Endodermal cell (in vitro differentiated cells): ENCODE measurements at places on chromosomes 12 and 14. TPM values are rescaled to one million over a fixed set of nuclear protein-coding genes. Genes with fewer than 3 reads are reported as not detected.

PZP gene
- 0.20 TPM in 1 of 2 replicates, not detected in the other for total RNA-seq

GPX2 gene
- 0.87 to 3.7 TPM (median 3.5 TPM) in 3 replicates for total RNA-seq

PTPRO gene
- total RNA-seq, result 0.27 and 0.31 TPM in 2 replicates

DHRS2 gene
- 0.69 to 2.1 TPM (median 1.2 TPM) in 3 replicates for total RNA-seq

RDH12 gene
- 0.18 TPM in 1 of 3 replicates, not detected in the others for total RNA-seq

A2ML1 gene
- 4.4 and 7.1 TPM in 2 replicates for total RNA-seq

NGB gene
- total RNA-seq, result not detected in 2 replicates

LUM gene
- total RNA-seq, result 0.31 to 0.80 TPM (median 0.69 TPM) in 3 replicates

DNA sequence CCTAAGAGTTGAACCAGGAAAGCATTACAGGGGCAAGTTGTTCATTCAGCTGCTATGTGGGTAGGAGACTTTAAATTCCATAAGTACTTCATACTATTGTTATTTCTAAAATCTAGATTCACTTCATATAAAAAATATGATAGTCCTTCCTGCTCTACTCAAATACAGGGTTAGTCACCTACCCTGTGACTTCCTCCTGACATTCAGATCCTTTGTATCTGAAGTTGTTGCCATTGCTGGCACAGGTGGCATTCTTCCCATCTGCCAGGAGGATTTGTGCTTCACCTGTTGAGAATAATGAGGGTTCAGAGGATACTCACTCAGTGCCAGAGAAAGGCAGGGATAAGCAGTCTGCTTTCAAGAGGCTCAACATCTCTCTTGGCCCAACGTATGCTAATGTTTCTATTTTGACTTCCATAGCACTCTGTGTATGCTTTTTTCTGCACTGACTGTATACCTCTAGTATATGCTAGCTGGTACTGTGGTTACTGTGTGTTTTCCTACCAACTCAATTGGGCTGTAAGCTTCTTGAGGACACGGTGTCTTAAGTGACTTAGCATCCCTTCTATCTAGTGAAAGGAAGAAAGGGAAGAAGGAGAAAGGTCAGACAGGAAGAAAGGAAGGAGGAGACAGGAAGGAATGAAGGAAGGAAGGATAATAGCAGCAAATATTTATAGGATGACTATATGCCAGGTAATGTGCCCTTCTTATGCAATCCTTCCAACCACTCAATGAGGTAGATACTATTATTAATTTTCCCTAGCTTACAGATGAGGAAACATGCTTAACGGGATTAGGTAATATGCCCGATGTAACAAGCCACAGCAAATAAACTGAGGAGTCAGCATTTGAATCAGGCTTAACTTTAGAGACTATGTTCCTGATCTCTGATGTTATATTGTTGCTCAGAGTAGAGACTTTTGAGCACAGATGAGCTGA lies 38.5 kb upstream of the FGF6 start:
- H3K27ac ChIP-seq, result no peak overlapping the region
- H3K4me1 ChIP-seq, result no peaks in the 10 kb centered on the region
- H3K4me3 ChIP-seq, result no peak overlapping the region
- no peak for DNase-seq

DNA sequence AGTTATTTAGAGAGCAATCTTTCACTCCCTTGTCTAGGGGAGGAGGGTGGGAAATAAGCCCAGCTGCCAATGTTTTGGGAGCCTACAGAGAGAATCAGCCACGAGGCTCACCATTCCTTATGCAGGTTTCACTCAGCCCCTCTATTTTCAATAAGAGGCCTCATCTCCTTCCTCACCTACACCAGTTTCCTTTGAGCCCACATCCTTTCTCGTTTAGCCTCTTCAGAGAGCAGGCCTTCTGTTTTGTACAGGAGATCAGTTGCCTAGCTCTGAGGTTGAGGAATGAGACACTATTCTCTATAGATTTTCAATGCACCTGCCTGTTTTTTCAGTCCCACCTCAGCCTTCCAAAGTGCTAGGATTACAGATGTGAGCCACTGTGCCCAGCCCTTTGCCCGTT lies 17.9 kb downstream of the SNAPC1 start:
- no peak for DNase-seq
- H3K27me3 ChIP-seq, result no peaks in the 10 kb centered on the region
- H3K4me3 ChIP-seq, result no peak overlapping the region

DNA sequence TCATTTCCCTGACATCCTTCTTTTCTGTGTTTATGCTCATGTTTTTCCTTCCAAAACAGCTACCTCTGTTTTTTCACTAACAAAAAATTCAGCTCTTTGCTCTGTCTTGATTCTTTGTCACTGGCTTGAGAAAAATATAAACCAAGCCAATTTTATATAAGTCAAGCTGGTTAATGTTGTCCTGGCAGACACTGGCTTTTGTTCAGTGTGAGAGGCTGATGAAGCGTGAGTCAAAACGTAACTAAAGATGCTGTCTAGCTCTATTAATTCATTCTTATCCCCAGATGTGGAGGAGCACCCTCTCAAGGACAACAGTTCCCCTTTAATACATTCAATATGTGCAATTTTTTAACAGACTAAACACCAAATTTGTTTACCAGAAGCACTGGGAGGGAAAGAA lies 15.8 kb downstream of the TSPAN8 start:
- no peak overlapping the region for H3K27ac ChIP-seq
- no peak for DNase-seq
- no peaks in the 10 kb centered on the region for H3K27me3 ChIP-seq
- no peak overlapping the region for H3K4me3 ChIP-seq
- H3K4me1 ChIP-seq, result no peaks in the 10 kb centered on the region

DNA sequence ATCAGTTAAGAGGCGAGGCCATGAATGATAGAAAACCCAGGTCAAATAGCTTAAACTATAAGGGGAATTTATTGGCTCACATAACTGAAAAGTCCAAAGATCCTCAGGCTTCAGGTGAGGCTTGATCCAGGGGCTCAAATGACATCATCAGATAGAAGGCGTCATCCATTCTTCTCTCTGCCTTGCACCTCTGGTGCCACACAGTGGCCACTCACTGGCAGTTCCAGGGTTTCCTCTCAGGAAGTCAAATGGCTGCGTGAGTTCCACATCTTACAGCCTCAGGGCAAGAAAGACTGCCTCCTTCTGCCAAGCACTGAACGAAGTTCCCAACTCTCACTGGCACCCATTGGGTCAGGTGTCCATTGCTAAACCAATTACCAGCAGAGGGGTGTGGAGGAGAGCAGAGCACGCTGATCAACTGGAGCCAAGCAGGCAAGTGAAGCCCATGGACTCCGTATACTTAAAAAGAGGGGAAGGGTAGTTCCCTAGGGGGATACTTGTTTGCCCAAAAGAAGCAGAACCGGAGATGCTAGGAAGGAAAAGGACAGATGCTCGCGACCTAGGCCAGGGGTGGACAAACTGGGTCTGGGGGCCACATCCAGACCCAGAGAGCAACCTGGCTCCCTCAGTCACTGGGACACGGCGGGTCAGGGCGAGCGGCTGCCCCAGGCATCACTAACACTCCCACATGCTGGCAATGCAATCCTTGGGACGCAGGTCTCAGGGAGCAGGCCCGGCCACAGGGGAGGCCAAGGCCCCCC lies 69.3 kb downstream of the SERPINA3 start:
- DNase-seq, result peak; percentile 86
- no peaks in the 10 kb centered on the region for H3K36me3 ChIP-seq
- H3K27me3 ChIP-seq, result no peaks in the 10 kb centered on the region
- no peaks in the 10 kb centered on the region for H3K4me1 ChIP-seq
- H3K27ac ChIP-seq, result no peak overlapping the region

DNA sequence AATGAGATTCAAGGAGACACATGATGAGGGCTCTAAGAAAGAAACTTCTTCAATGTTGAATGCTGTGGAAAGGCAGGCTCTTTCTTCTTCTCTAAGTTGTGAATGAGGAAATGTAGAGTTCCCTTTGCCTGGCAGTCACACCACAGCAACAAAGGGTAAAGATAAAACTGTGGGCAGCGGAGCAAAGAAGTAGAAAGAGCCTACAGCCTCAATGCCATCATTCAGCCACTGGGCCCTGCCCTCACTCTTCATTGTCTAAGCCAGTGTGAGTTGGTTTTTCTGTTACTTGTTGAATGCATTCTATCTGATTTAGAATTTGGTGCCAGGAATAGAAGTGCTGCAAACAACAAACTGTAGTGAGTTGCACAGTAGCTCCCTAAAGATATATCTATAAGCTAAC lies 12.2 kb downstream of the SDR9C7 start:
- no peak overlapping the region for H3K4me3 ChIP-seq
- DNase-seq, result no peak

GRCh38 chr12:79688376-79689060 lies 2.2 kb downstream of the PAWR start:
- no peak overlapping the region for H3K27ac ChIP-seq
- no peaks in the 10 kb centered on the region for H3K27me3 ChIP-seq
- no peaks in the 10 kb centered on the region for H3K36me3 ChIP-seq
- DNase-seq, result no peak
- peak overlapping the region; percentile 81 for H3K4me3 ChIP-seq
- no peaks in the 10 kb centered on the region for H3K4me1 ChIP-seq

- H3K4me1 ChIP-seq, result no peaks in the 10 kb centered on the region
- DNase-seq, result peak; percentile 69
- no peak overlapping the region for H3K27ac ChIP-seq
- H3K27me3 ChIP-seq, result no peaks in the 10 kb centered on the region
These were observed 17.7 kb downstream of the STXBP6 start for GRCh38 chr14:25032092-25032784.

GRCh38 chr14:100660498-100660881 lies 66.2 kb upstream of the DLK1 start:
- H3K4me3 ChIP-seq, result no peak overlapping the region
- H3K4me1 ChIP-seq, result no peaks in the 10 kb centered on the region
- H3K27ac ChIP-seq, result no peak overlapping the region
- no peaks in the 10 kb centered on the region for H3K27me3 ChIP-seq

GRCh38 chr14:100857923-100858837 lies 32.3 kb downstream of the MEG3 start:
- H3K4me3 ChIP-seq, result no peak overlapping the region
- no peak for DNase-seq
- H3K4me1 ChIP-seq, result no peaks in the 10 kb centered on the region
- H3K27ac ChIP-seq, result no peak overlapping the region

DNA sequence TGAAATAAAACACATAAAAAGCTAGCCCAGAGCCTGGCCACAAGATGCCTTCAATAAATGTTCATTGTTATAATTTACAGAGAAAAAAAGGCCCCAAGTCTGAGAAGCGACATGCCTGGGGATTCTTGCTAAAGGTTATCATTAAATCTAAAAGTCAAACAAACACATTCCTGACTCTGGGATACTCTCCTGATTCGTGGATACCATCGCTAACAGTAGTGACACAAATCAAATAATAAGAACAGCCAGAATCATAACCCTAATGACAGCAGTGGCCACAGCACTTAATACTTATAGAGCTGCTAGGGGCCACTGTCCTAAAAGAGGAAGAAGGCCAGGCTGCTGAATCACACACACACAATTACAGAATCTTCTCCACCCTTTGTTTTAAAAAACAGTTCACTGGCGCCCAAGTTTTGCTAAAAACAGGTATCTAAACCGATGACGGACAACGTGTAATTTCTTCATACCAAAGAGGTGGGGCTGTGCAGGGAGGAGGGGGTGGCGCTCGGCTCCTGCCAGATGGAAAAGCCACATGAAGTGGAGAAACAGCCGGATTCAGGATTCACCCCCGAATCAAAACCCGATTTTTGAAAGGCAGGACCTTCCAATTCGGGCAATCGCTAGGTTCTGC lies 1.2 kb downstream of the CLIP1 start:
- DNase-seq, result no peak
- H3K4me3 ChIP-seq, result peak overlapping the region; percentile 96
- H3K27me3 ChIP-seq, result no peaks in the 10 kb centered on the region
- peaks cover 3% of the 10 kb centered on the region for H3K4me1 ChIP-seq

- no peaks in the 10 kb centered on the region for H3K36me3 ChIP-seq
- peaks cover 4% of the 10 kb centered on the region for H3K4me1 ChIP-seq
- peak overlapping the region; percentile 89 for H3K4me3 ChIP-seq
- H3K27ac ChIP-seq, result no peak overlapping the region
- DNase-seq, result no peak
These were observed 1.1 kb downstream of the KMT5A start for GRCh38 chr12:123384994-123385376.

DNA sequence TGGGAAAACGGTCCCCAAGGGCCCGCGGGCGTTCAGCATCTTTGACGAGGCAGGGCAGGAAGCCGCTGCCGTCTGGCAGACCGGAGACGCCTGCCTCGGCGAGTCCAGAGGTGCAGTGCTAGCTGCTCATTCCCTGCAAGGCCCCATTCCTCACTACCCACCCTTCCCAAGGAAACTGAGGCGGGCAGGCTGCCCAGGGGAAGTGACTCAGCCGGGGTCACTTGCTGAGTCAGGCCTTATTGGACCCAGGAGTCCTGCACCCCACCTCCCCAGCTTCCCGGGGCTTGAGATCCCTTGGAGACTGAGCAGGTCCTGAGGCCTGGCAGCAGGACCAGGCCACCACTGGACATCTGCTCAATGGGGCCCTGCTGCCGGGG lies 3.7 kb downstream of the SH2B3 start:
- no peak for DNase-seq
- no peaks in the 10 kb centered on the region for H3K36me3 ChIP-seq
- no peak overlapping the region for H3K4me3 ChIP-seq
- peaks cover 4% of the 10 kb centered on the region for H3K27me3 ChIP-seq

- H3K36me3 ChIP-seq, result no peaks in the 10 kb centered on the region
- H3K27me3 ChIP-seq, result no peaks in the 10 kb centered on the region
- no peak overlapping the region for H3K4me3 ChIP-seq
- no peaks in the 10 kb centered on the region for H3K4me1 ChIP-seq
- no peak overlapping the region for H3K27ac ChIP-seq
These were observed 8.9 kb upstream of the RERG start for GRCh38 chr12:15230137-15230536.

GRCh38 chr12:6038160-6038559 lies 86.3 kb downstream of the VWF start:
- peak; percentile 96 for DNase-seq
- H3K27ac ChIP-seq, result no peak overlapping the region
- H3K36me3 ChIP-seq, result peaks cover 65% of the 10 kb centered on the region
- peaks cover 8% of the 10 kb centered on the region for H3K4me1 ChIP-seq
- no peaks in the 10 kb centered on the region for H3K27me3 ChIP-seq

DNA sequence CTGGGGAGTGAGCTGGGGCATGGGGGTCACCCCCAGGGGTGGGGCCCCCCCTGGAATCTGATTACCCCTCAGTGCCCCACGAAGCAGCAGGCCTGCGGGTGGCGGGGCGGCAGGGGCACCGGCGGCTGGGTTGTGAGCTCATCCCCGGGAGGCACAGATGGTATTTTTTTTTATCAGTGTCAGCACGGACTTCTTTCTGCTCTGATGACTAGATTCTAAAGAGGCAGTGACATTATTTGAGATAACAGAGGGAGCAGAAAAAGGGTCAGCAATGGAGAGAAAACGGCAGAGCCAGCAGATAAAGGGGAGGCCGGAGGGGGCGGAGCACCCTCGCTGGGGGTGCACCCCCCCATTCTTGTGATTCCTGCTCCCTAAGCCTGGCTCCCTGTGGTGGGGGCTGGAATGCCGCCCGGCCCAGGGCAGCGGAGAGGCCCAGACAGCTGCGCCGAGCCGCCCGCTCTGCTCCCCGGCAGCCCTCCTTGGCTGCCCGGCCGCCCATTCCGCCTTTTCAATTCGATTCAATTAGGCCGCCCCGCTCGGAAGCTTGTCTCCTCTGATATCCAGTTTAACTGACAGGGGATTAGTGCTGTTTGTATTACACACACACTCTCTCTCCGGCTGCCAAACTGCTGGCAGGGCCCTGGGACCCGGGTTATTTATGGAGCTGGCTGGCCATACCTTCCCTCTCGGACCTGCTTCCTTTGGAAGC lies 32.9 kb downstream of the MVK start:
- peaks cover 9% of the 10 kb centered on the region for H3K4me1 ChIP-seq
- H3K27me3 ChIP-seq, result no peaks in the 10 kb centered on the region
- peak; percentile 72 for DNase-seq

GRCh38 chr12:6377667-6377994 lies 2.3 kb upstream of the SCNN1A start:
- DNase-seq, result peak; percentile 62
- H3K27me3 ChIP-seq, result peaks cover 1% of the 10 kb centered on the region
- peaks cover 35% of the 10 kb centered on the region for H3K4me1 ChIP-seq
- no peak overlapping the region for H3K27ac ChIP-seq
- H3K4me3 ChIP-seq, result no peak overlapping the region
- H3K36me3 ChIP-seq, result no peaks in the 10 kb centered on the region
